ENCODE measurements at places on chromosomes 12 and 14.

GRCh38 chr14:100609331-100609870 lies 22.2 kb upstream of the BEGAIN start:
- no peak for DNase-seq

DNA sequence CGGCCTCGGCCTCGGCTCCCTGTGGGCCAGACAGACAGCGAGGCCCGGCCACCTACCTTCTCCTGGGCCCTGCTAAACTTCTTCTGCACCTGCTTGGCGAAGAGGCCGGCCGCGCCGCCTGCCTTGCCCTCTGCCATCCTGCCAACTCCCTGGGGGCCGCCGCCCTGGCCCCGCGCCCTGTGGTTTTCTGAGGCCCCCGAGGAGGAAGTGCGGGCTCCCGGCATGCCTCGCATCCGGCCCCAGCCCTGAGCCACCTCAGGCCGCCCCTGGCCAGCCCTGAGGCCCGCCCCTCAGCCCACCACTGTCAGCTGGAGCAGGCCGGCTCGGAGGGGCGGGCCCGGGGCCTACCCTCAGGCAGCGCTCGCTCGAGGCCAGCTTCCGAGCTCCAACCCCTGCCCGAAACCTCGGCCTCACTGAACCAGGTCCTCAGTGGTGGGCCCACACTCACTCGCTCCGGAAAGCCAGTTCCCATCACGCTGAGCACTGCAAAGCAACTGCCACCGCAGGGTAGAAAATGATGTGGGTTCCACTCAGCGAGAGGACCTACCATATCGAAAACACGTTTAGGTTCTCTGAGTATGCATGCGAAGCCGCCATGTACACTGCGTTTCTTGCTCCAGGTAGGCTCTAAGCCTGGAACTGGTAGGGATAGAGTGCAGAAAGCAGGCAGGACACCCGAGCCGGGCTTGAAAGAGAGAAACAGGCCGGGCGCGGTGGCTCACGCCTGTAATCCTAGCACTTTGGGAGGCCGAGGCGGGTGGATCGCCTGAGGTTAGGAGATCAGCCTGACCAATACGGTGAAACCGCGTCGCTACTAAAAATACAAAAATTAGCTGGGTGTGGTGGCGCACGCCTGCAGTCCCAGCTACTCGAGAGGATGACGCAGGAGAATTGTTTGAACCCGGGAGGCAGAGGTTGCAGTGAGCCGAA lies at the start of gene BIN2:
BIN2 (minus strand) TSS at position 209 of the 930 bp plus-strand sequence; CDS start at position 137, 72 bp downstream.
- DNase-seq: no peak

DNA sequence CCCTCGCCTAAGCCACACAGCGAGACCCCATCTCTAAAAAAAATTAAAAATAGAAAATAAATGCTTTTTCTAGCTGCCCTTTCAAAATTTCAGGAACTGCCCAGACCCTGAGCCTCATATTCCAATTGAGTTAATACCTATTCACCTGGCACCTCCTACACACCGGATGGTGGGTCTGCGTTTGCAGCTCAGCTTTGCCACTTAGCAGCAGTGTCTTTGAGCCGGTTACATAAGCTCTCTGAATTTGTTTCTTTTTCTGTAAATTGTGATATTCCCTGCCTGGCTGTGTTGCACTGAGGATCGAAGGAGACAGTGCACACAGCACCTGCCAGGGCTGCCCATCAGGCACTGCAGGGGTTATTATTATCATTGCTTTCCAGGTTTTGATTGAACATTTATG lies 125.6 kb downstream of the EML1 start:
- no peak for DNase-seq

GRCh38 chr12:60345442-60345841 lies 749.6 kb downstream of the SLC16A7 start:
- DNase-seq: no peak

DNA sequence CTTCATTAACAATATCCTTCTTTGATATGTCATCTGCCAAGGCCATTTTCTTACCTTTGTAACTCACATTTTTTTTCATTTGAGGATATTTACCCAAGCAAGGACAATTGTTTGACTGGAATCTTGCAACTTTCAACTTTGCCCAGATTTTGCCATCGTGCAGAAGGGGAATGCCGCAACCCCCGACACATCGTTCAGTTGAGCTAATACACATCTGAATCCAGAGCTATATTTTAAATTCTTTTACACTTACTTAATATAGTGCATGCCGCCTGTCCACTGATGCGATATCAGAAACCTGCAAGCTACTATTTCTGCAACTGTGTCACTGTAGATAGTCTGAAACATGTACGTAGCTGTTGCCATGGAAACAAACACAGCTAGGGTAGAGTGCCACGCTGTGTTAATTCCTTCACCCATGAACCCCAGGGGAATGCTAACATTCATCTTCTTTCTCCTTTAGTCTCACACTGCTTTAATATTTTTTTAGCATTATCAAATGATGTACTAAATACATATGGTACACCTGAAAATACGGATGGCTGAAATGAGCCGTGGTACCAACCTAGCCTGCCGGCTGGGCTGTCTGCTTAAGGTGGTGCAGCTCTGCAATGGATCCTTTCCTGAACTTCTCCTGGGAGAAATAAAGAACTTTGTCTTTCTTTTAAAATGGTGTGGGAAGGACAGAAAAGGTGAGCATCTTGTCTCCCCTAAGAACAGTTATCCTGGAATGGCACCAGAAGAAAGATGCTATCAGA lies 77.0 kb upstream of the FOXN3 start:
- no peak for DNase-seq

DNA sequence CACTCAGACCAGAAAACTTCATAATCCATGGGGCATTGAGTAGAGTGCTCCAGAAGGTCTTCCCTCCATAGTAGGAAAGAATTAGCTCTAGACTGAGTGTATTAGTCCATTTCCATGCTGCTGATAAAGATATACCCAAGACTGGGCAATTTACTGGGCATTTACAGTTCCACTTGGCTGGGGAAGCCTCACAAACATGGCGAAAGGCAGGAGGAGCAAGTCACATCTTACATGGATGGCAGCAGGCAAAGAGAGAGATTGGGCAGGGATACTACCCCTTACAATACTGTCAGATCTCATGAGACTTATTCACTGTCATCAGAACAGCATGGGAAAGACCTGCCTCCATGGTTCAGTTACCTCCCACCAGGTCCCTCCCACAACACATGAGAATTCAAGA lies 300.6 kb upstream of the TMEM132C start:
- no peak for DNase-seq

DNA sequence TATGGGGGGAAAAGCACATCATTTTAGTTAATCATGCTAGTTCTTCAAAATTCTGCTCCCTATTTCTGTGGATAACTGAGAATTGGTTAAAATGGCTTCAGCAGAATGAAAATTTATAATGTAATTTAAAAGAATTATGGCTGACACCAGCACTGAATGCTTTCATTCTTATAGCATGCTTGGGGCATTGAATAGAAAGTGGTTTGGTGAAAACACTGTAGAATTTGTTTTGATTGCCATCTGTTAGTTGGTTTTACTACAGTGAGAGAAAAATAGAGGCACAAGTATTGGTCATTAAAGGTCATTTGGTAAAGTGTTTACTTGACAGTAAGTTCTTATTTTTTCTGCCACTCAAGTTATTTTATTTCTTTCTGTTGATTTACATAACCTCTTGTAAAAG lies 70.8 kb downstream of the PRORP start:
- no peak for DNase-seq

DNA sequence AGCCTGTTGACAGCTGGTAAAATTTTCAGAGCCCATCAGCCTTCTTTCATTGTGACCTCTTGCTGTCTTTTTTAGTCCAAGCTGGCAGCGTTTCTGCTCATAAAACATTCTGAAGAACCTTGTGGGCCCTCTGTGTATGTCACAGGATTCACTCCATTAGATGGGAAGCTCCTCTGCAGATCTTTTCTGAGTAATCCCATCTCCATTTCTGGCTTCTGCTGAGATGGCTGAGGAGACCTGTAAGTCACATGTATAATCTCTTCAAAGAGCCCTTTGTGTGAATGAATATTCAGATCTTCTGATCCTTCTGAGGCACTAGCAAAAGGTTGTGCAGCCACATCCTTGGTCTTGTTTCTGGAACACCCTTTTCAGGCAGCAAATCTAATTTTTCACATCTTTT lies 2.8 kb downstream of the RXYLT1 start:
- DNase-seq: no peak

Measured in fibroblast of gingiva (primary cell).